Activated T-helper 2 cell treated with anti-CD3 and anti-CD28 coated beads, Interferon-gamma antibody, Interleukin-2, Interleukin-4, amounts not matched to agents 10 μg/mL and 5 μg/mL and 100 μg/mL, durations not matched to agents 14 hours and 24 hours and 36 hours (primary cell): ENCODE measurements at places on chromosomes 6 and 20. TPM values are rescaled to one million over a fixed set of nuclear protein-coding genes. Genes with fewer than 3 reads are reported as not detected.

MTFR2 gene
- total RNA-seq = 18.4 and 20.8 TPM in 2 replicates

GHRH gene
- not detected in 2 replicates for total RNA-seq

IMPG1 gene
- total RNA-seq = not detected in 2 replicates

HRH3 gene
- not detected in 2 replicates for total RNA-seq

DNA sequence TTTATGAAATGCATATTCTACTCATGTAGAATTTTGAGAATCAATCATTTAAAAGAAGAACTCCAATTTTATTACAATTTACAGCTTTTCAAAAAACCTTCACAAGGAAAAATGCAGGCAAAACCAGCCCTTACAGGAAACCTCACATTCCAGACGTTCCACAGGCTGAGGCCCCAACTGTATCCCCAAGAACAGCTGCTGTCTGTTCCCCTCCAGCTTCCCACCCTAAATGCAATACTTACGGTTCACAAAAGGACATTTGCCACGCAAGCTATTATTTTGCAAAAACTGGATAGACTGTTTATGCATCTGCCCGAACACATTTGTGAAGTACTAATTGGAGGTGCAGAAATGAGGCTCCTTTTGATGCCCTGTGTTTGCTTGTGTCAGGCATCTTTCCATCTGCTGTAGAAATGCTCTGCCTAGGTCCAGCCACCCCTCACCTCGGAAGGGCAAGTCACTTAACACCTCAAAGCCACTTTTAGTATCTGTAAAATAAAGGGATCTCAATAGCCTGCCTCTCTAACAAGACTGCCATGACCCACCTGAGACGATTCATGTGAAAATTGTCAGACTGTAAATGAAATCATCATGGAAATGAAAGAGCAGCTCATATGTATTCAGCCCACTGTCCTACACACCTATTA is 26.5 kb downstream of the PDE10A start:
- no peak for DNase-seq

DNA sequence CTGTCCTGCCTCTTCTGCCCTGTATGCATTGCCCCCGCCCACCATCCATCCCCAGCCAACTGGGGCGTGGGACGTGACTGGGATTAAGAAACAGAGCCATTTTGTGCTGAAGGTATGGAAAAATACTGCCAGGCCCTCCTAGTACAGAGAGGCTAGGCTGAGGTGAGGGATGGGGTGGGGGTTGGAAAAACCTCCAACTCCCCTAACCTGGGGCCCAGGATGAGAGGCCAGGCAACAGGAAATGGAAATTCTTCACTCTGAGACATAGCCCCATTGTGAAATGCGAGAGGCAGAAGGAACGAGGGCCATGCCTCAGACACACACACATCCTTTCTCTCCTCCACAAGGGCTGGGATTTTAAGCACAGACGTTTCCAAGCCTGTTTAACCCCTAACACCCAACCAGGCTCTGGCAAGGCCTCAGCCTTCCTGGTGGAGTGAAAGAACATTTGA is 19.9 kb downstream of the KCNK5 start:
- no peak for DNase-seq

GRCh38 chr6:85678026-85678601 is 35.4 kb upstream of the SYNCRIP start:
- DNase-seq = no peak

- no peak for DNase-seq
Measured at GRCh38 chr20:48054051-48054450, 268.8 kb upstream of the SULF2 start.

GRCh38 chr20:54153847-54154246 is 19.9 kb downstream of the CYP24A1 start:
- DNase-seq = no peak

DNA sequence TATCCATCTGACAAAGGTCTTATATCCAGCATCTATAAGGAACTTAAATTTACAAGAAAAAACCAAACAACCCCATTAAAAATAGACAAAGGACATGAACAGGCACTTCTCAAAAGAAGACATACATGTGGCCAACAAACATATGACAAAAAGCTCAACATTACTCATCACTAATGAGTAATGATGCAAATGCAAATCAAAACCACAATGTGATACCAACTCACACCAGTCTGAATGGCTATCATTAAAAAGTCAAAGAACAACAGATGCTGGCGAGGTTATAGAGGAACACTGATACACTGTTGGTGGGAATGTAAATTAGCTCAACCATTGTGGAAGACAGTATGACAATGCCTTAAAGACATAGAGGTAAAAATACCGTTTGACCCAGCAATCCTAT is 13.9 kb downstream of the MACROD2 start:
- no peak for DNase-seq

- DNase-seq = no peak
Measured at GRCh38 chr6:41604006-41604405, 34.3 kb upstream of the MDFI start.

DNA sequence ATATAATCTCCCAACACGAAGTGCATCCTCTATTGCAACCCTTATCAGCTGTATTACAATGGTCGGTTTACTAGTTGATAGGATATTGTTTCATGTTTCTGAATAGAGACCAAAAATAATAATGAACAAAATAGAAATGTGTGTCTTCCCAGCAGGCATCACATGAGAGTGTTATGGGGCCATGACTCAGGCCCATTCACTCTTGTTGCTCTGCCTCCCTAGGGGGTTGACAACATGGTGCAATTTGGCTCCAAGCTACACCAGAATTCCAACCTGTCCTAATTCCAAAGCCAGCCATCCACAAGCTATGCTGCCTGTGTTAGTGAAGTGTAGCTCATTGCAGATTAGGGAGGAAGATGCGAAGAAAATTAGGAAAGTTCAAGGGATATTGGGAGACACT is 13.1 kb upstream of the SAYSD1 start:
- DNase-seq = no peak
